Effector memory CD8-positive, alpha-beta T cell (primary cell): ENCODE measurements at places on chromosomes 13 and 19.
A peak's percentile ranks its signal among the peaks of the same experiment; 100 is the strongest.

- DNase-seq, result no peak
These were observed 1004.8 kb downstream of the SLITRK5 start for GRCh38 chr13:88676016-88676415.

DNA sequence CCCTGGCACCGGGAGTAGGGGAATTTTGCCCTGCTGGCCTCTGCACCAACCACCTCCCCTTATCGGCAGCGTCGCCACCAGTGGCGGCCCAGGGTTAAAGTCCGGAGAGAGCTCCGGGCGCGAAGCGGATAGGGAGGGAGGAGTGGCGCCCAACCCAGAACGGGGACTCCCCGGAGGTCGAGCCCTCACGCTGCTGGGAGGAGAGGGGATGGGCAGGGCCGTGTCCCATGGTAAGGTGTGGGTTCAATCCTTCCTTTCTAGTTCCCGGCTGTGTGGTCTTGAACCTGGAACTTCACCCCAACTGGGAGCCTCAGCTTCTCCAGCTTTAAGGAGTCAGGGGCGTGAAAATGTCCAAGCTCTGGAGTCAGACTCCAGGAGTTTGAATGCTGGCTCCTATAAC is 23.3 kb upstream of the BCL3 start:
- DNase-seq, result no peak

GRCh38 chr13:30222254-30222653 is 85.1 kb downstream of the KATNAL1 start:
- DNase-seq, result no peak

DNA sequence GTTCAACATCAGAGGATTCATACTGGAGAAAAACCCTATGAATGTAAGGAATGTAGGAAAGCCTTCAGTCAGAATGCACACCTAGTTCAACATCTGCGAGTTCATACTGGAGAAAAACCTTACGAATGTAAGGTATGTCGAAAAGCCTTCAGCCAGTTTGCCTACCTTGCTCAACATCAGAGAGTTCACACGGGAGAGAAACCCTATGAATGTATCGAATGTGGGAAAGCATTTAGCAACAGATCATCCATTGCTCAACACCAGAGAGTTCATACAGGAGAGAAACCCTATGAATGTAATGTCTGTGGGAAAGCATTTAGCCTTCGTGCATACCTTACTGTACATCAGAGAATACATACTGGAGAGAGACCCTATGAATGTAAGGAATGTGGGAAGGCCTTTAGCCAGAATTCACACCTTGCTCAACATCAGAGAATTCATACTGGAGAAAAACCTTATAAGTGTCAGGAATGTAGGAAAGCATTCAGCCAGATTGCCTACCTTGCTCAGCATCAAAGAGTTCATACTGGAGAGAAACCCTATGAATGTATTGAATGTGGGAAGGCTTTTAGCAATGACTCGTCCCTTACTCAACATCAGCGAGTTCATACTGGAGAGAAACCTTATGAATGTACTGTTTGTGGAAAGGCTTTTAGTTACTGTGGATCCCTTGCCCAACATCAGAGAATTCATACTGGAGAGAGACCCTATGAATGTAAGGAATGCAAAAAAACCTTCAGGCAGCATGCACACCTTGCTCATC is 15.4 kb downstream of the ZNF570 start:
- DNase-seq, result no peak

GRCh38 chr13:85347251-85347650 is 452.0 kb downstream of the SLITRK6 start:
- no peak for DNase-seq

- no peak for DNase-seq
These were observed 48.0 kb upstream of the TPP2 start for GRCh38 chr13:102548811-102549210.

- no peak for DNase-seq
These were observed 106.1 kb downstream of the DHRS12 start for GRCh38 chr13:51697855-51698254.

DNA sequence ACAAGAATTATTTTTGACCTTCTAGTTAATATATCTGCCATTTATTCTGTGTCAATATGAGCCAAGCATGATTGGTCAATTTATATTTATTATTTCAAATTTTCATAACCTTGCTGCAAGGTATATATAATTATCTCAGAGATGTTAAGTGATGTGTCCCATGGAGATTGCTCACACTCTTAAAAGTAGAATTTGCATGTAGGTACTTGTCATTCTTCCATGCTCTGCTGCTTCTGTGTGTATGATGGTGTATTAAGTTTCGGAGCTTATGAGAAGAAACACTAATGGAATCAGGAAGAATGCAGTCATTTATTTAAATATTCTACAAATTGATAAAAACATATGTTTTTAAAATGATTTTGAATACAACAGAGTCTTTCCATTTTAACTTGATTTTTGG is 586.8 kb upstream of the MIR17HG start:
- DNase-seq, result no peak

DNA sequence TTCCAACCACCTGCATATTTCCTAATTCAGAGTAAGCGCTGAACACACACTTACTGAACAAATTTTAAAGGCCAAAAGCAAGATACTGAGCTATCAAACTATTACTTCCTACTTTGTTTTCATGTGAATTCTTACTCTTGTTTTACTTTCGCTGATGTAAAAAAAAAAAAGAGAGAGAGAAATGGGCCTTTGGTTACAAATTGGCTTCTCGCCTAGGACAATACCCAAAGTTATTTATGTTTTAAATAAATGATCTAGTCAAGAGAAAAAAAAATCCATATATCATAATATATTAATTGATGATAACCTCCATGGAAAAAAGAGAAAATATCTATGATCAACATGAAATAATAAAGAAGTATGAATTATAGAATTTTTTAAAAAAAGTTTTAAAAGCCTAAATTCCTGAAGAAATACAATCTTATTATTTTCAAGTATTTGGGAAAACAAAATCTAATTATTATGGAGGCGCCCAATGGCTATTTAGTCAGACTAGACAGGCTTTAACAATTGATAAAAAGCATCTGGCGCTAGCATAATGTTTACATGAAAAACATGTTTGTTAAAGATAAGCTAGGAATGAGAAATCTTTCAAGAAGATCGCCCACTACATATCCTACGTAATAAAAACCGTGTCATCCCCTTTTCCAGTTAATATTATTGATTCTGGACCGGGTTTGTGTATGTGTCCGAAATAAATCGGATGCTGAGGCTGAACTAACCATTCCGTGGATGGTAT is 9.0 kb downstream of the COL4A1 start:
- DNase-seq, result no peak

DNA sequence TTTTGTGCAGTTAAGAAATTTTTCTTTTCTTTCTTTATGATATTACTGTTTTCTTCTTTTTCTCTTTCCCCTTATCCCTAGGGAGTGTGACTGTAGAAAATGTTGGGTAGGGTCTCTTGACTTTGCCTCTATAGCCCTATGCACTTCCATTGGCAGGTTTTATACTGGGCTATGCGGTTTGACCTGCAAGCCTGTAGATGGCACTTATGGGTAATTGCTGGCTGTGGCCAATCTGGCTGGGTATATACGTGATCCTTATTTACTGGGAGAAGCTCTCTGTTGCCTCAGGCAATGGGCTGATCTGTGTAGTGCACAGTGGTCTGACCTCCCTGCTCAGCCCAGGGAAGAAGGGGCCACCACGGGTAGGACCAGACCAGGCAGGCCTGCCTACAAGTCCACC is 78.8 kb downstream of the RAP2A start:
- DNase-seq, result no peak

- no peak for DNase-seq
These were observed 49.8 kb downstream of the CCNE1 start for GRCh38 chr19:29861574-29861973.

DNA sequence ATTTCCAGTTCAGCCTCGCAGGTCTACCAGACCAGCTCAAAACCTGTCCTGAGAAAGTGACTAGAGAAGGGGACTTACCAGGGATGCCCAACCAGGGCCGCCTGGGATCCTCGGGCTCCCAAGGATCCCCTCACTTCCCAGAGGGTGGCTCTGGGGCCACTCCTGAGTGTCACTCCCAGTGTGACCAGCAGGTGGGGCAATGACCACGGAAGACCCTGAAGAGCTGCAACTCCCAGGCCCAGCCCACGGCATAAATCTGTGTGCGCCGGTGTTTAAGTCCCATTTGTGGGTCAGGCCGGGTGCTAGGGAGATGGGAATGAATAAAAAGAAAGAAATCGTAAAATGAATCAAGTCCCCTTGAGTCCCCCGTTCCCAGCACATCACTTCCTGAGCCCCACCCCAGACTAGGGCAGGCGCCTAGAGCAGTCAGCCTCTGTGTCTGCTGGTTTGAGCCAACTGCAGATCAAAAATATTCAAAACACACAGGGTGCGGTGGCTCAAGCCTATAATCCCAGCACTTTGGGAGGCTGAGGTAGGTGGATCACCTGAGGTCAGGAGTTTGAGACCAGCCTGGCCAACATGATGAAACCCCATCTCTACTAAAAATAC is 10.7 kb downstream of the PTGIR start:
- DNase-seq, result peak; percentile 78

DNA sequence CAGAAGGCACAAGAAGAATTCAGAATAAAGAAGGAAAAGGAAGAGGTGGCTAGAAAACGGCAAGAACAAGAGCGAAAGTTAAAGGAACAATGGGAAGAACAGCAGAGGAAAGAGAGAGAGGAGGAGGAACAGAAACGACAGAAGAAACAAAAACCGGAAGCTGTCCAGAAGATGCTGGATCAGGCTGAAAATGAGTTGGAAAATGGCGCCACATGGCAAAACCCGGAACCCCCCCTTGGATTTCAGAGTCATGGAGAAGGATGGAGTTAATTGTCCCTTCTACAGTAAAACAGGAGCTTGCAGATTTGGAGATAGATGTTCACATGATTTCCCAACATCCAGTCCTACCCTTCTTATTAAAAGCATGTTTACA is 6.7 kb downstream of the CD209 start:
- DNase-seq, result no peak

DNA sequence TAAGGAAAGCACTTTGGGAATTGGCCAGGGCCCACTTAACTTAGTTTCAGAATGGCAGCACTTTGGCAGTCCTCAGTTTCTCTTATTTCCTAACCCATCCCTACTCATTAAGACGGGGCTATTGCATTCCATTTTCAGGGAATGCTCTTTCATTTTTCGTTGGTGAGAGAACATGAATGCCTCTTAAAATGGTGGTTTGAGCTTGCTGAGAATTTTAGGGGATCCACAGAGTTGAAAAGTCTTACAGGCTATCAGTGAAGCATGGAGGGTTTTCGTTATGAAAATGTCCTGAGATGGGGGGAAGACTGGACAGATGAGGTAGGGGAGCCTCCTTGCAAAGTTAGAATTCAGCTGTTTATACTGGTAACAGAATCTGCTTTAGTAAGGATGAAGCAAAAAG is 71.4 kb downstream of the LRCH1 start:
- no peak for DNase-seq

GRCh38 chr13:113307491-113307890 is 10.5 kb downstream of the LAMP1 start:
- DNase-seq, result no peak

DNA sequence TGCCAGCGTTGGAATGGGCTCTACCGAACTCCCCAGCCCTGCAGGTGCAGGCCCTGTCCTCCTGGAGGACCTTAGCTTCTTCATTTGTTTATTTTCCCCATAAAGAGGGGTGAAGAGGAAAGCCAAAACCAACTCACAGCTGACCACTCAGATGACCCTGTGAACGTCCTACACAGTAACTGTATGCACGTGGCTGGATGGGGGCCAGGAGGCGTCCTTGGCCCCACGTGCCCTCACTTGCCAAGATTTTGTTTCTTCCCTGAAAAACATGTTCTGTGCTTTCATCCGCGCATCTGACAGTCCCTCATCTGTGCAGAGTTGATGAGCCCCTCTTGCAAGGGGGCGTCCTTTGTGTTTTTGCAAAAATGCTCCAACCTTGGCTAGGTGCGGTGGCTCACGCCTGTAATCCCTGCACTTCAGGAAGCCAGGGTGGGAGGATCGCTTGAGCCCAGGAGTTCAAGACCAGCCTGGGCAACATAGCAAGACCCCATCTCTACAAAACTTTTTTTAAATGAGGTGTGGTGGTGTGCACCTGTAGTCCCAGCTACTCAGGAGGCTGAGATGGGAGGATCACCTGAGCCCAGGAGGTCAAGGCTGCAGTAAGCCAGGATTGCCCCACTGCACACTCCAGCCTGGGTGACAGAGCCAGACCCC is 5.3 kb upstream of the TEKTIP1 start:
- no peak for DNase-seq

GRCh38 chr13:39196965-39197646 is 158.8 kb downstream of the NHLRC3 start:
- DNase-seq, result no peak

- no peak for DNase-seq
These were observed 188.2 kb upstream of the TSC22D1 start for GRCh38 chr13:44764302-44764692.

DNA sequence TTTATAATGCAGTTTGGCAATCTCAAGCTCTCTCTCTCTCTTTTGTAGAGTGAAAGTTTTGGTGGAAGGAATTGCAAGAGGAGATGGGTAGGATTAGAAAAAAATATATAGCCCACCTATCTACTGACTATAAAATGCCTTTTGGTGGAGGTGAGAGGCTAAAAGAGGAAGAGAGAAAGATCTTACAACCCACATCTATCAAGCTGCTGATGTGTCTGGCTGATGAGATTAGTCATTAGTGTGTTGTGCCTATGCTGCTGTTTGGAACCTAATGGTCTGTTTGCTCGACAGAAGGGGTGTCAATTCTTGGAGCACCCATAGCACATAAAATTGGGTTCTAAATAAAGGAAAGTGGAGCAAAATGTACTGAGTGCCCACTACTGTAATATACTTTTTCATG is 411.0 kb downstream of the HS6ST3 start:
- DNase-seq, result no peak

DNA sequence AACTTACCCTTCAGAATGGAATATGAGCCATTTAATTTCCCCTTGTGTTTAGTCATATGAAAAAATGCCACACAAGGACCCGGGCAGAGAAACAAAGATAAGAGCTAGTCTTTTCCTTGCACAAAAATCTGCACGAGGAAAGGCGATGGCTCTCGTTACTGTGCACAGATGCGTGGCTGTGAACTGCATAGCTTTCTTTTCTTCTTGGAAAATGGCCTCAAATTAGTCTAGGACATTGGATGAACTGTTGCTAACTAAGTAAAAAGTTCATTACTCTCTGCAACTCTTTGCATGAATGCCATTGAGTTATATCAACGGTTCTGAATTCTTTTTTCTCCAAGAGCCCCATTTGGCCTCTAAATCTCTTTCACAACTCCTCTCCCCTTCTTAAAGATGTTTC is 125.2 kb downstream of the COG6 start:
- DNase-seq, result no peak

DNA sequence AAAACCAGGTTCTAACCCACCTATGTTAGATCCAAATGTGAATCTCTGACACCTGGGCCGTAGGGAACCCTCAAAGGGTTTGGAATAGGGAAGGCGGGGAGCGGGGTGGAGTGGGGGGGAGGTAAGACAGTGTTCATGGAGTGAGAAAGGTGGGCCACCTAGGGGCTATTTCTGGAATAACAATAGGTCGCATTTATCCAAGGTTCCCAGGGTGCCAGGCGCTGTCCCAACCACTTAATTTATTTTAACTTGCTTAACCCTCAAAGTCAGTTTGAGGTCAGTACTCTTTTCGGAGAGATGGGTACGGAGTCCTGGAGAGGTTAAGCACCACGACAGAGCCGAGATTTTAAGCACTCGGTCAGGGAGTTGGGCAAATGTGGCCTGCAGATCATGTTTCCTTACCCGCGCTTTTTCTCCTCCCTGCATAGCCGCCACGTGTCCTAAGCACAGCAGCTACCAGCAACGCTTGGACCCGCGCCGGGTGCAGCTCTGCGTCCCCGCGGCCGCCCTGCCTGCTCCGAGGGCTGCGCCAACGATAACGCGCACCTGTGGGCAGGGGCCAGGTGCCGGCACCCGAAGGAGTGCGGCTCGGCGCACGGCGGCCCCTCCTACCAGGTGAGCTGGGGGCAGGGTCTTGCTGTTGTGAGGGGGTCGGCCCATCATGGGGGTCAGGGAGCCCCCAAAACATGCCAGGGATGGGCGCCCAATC is 25.0 kb upstream of the FXYD3 start:
- DNase-seq, result peak; percentile 23
